ENCODE measurements at places on chromosomes 12 and 14.

GRCh38 chr12:27667540-27667939 lies 28.7 kb upstream of the REP15 start:
- DNase-seq, result no peak

- no peak for DNase-seq
Observed at GRCh38 chr12:22856178-22856577, 231.2 kb downstream of the ETNK1 start.

GRCh38 chr12:91127306-91127705 lies 16.0 kb upstream of the LUM start:
- DNase-seq, result no peak

- no peak for DNase-seq
Observed at GRCh38 chr12:108462686-108463085, 52.4 kb upstream of the FICD start.

GRCh38 chr12:107677671-107678070 lies 7.9 kb upstream of the PWP1 start:
- no peak for DNase-seq

Data from upper lobe of right lung (tissue), 1 donor.